ENCODE measurements at places on chromosomes 5 and 9. TPM values are rescaled to one million over a fixed set of nuclear protein-coding genes. Genes with fewer than 3 reads are reported as not detected.

GRCh38 chr5:145236983-145237382 lies 598.2 kb downstream of the PRELID2 start:
- DNase-seq = no peak

AMBP gene
- total RNA-seq = 1,366 TPM

IFNA2 gene
- not detected for total RNA-seq

GRCh38 chr9:121557581-121558447 lies 58.2 kb upstream of the GGTA1 start:
- DNase-seq = peak; percentile 67

DNA sequence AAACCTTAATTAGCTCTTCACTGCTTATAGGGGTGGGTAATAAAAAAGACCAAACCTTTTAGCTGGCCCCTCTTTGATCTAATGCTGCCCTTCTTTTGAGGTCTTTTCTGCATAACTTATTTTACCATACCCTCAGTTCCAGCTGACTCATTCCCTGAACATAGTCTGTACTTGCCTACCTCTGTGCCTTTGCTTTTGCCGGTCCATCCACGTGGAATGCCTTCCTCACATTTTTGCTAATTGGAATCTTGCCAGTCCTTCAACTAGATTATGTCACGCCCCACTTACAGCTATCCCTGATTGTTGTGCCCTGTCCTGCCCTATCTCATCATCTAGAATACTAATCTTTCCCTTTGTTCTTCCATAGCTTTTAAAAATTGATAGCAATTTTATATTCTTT lies 44.2 kb downstream of the FAF2 start:
- no peak for DNase-seq

GRCh38 chr5:68646144-68646543 lies 430.6 kb downstream of the PIK3R1 start:
- DNase-seq = no peak

PPP3R2 gene
- not detected for total RNA-seq

SETD9 gene
- total RNA-seq = 4.8 TPM

DNA sequence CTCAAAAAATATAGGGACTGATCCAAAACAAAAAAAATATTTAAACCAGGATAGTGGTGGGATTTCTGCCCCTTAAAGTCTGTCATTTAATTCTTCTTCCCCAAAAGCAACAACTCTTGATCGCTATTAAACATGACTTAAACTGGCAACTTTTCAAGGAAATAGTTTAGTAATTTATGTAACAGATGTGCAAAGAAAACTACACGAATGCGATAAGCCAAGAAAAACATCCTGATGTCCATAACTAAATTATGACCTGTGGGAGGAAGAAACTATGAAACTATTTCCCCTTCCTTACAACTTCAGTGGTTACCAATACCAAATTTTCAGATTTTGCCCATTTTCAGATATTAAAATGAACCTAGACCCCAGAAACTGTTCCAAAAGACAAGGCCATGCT lies 31.5 kb downstream of the CLINT1 start:
- no peak for DNase-seq
